HCT116 (cell line): ENCODE measurements at places on chromosomes 3 and 15. TPM values are rescaled to one million over a fixed set of nuclear protein-coding genes. Genes with fewer than 3 reads are reported as not detected.

DNA sequence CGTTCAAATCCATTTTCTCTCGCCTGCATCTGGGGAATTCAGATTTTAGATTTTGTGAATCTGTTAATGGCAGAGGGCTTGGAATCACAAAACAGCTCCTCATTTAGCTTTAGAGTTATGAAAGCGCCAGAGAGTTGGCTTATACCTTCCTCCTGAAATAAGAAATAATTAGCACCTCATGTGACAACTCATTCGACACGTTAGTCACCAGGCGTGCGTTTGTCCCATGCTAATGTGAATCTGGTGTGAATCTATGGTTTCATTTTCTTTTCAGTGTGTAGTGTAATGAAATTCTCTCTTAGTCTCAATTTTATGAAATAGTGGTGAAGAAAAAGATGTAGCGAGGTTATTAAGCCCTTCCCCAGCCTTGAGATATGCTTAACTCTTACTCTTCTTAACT lies 89.4 kb downstream of the EDEM1 start:
- H3K4me3 ChIP-seq: no peak overlapping the region
- H3K27ac ChIP-seq: no peak overlapping the region
- H3K27me3 ChIP-seq: no peaks in the 10 kb centered on the region
- no peaks in the 10 kb centered on the region for H3K4me1 ChIP-seq
- H3K36me3 ChIP-seq: no peaks in the 10 kb centered on the region

DNA sequence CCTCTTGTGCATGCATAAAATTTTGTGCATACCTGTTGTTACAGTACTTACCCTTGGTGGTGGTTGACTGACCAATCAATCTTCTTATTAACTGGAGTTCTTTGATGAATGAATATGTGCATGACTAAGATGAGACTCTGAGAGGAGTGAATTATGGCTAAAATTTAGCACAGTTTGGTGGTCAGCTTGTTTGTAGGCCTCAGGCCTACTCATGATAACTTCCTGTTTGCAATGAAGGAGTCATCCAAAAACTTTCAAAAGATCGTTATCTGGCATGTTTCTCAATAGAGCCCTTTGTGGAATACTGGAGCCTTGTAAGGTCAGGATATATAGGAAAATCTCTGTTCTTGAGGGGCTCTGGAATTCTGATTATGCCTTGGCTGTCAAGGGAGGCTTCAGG lies 66.5 kb downstream of the LEKR1 start:
- H3K4me3 ChIP-seq: no peak overlapping the region
- DNase-seq: peak; percentile 7
- no peaks in the 10 kb centered on the region for H3K36me3 ChIP-seq
- H3K27ac ChIP-seq: no peak overlapping the region
- no peaks in the 10 kb centered on the region for H3K27me3 ChIP-seq
- H3K4me1 ChIP-seq: no peaks in the 10 kb centered on the region

KLHL24 gene
- total RNA-seq: 21.0 TPM

DUOXA2 gene
- not detected for total RNA-seq

DNA sequence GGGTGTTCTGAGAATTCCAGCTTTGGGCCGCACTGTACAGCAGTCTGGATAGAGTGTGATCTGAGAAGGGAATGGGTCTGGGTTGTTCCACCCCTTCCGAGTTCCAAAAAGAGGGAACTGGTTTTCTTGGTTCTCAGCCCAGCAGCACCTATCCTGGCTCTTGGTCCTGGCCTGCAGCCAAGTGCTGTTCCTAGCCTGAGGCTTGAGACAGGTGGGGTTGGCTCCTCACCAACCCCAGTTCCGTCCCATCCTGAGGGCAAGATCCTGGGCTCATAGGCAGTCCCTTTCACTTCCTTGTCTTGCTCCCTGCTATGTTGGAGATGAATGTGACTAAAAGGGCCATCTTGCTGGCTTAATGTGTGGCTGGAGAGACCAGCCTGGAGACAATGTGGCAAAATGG lies 15.2 kb downstream of the IVD start:
- H3K36me3 ChIP-seq: peaks cover 14% of the 10 kb centered on the region; the same call in 1 of the 2 replicates
- H3K27me3 ChIP-seq: no peaks in the 10 kb centered on the region
- H3K4me3 ChIP-seq: no peak overlapping the region
- peak overlapping the region; percentile 55 for H3K27ac ChIP-seq
